ENCODE measurements at places on chromosomes 6 and 20. TPM values are rescaled to one million over a fixed set of nuclear protein-coding genes. Genes with fewer than 3 reads are reported as not detected.

The PHF1 gene
- 16.4 TPM for total RNA-seq

The BAG2 gene
- 82.3 TPM for total RNA-seq

The BHLHE23 gene
- 0.26 TPM for total RNA-seq

The MYB gene
- total RNA-seq = 2.1 TPM

The BPIFB1 gene
- not detected for total RNA-seq

The KCNK16 gene
- total RNA-seq = not detected

The RBBP8NL gene
- total RNA-seq = 0.69 TPM

The SYNGAP1 gene
- 9.8 TPM for total RNA-seq

DNA sequence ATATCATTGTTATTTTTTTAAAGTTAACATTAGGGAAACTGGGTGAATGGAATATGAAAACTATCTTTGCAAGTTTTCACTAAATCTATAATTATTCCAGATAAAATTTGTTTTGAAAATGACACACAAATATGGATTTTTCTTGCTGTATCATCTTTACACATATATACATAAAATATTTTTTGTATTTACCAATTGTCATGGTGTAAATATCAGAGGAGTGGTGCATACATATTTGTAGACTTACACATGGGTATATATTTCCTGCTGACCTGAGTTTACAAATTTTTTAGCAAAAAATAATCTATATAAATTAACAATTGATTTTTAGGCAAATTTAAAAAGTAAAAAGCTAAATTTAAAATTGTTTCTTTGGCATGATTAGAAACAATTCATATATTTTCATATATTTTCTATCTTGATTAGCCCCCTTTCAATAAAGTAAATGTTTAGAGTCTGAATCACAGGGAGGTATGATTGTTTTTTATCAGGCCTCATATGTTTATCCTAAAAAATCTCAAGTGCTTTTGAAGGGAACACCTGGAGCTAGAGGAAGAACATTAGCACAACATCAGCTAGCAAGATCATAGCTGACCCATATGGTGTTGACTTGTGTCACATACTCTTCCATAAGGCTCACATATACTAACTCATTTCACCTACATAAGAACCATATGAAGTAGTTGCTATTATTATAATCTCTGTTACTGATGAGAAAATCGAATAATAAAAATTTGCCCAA, 671.8 kb upstream of the GJE1 start:
- DNase-seq = no peak

DNA sequence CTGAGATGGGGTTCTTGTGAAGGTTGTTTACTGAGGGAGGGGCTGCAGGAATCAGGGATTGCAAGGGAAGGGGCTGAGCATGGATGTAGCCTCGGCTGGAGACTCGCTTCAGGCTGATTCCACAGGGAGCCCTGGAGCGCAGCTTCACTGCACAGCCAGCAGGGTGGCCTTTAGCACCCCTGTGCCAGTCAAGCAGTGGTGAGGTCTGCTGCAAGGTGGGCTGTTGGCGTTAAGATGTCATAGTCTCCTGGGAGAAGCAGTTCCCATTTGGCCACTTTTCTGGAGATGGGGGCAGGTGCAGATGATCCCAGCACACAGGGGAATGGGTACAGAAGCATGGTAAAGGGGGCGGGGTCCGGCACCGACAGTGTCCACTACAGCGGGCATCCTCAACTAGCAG, 126.3 kb downstream of the TOX2 start:
- DNase-seq = no peak

DNA sequence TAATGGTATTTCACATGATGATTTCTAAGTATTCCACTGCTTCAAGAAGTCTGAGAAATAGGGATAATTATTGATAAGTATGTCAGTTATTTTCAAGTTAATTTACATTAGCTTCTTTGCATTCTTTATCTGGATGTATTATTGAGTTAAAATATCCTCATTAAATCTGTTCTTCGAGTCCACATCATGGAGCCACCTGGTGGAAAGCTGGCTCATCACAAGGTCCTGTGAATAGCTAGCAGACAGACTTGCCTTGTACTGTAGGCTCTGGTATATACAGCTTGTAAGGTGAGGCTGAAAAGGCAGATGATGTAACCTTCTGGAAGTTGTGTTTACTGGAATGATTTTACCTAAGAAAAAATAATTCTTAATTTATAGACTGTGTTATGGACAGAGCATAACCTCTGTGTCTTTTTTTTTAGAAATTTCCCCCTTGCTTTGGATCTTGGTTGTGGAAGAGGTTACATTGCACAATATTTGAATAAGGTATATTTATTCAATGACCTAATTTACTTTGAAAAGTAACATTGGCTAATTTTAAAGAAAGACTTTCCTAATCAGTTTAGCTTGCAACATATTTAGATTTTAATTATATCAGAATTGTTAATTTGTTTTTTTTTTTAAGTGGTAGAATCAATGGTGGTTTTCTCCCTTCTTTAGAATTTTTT, 3.5 kb downstream of the NDUFAF5 start:
- DNase-seq = no peak

- no peak for DNase-seq
These were observed 67.3 kb downstream of the ATP9A start for GRCh38 chr20:51700809-51701285.

GRCh38 chr6:46440141-46440540, 51.1 kb downstream of the RCAN2 start:
- no peak for DNase-seq

DNA sequence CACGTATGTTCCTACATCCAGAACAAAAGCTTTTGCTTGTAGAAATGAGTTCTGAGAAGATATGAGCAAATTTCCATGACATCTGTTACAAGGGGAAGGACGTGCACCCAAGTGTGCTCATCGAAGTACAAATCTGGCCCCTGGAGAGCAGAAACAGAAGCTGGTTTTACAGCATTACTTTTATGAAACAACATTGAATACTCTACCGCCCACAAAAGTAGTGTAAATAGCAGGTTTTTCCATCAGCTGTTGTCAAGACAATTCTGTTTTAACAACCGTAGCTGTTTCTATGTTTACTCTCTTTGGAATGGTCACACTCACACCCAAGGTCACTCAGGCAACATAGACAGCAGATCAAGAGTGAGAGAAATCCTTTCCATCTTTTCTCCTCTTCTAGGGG, 114.2 kb upstream of the SSTR4 start:
- DNase-seq = no peak

GRCh38 chr6:145274083-145274482, 461.2 kb downstream of the EPM2A start:
- DNase-seq = no peak

DNA sequence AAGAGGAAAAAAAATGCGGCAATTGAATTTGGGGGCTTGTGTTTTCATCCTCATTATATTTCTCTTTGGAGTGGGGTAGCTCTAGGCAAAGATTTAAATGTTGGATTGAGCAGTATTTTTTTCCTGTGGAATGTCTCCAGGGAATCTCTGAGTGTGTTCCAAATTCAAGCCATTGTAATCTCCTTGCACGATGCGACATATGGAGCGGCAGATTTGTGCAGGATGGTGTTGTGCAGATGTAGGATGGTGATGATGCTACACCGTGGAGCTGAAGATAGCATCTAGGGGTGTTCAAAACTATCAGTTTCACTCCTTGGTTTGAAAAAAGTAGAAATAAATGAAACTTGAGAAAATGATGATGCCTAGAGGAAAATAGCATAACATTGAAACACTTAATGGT, 777.5 kb upstream of the EPHA7 start:
- no peak for DNase-seq

GRCh38 chr6:21591446-21591845, 2.1 kb upstream of the SOX4 start:
- DNase-seq = no peak

- DNase-seq = no peak
These were observed 536 bp upstream of the MTFR2 start for GRCh38 chr6:136250686-136251008.

- no peak for DNase-seq
These were observed 10.3 kb downstream of the CLDN20 start for GRCh38 chr6:155274106-155274505.

DNA sequence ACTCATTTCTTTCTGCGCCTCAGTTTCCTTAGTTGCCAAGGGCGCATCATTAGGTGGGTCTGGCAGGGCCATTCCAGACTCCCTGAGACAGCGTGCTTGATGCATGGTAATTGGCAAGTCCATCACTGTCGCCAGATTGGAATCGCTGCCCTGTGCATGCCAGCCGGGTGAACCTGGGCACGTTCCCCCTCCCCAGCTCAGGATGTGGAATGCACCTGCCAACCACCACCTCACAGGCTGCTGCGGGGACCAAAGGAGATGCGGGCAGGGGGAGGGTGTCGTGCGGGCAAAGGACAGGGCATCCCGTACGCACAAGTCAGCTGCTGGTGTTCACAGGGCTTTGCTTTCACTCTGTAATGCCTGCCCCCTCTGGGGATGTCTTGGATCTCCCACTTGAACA, 36.4 kb upstream of the PMEPA1 start:
- no peak for DNase-seq

GRCh38 chr6:73503027-73503772, 17.6 kb downstream of the EEF1A1 start:
- DNase-seq = no peak

DNA sequence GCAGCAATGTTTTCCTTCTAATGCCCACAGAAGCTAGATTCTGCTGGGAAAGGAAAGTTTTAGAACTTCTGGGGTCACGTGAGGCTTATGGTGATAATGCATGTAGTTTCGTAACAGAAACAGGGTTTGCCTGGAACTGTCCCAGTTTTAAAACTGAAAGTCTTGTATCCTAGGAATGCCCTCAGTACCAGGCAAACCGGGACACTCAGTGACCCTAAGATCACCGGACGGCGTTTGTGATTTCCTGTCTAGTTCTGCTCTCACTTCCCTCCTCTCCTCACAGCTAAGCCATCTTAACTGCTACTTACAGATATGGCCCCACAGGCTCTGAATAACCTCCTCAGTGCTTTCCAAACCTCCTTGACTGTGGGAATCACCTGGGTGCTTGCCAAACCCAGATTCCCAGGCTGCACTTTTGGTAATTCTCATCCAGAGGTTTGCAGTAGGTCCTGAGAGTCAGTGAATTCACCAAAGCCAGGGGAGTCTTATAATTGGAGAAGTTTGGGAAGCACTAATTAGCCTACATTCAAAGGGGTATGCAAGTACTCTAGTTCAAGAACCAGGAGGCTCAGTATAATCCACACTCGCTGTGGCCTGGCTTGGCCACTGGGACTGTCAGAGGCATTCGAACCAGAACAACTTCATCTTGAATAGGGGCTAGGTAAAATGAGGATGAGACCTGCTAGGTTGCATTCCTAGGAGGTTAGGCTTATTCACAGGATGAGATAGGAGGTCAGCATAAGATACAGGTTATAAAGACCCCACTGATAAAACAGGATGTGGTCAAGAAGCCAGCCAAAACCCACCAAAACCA, 231.6 kb upstream of the MYLIP start:
- no peak for DNase-seq

- DNase-seq = no peak
These were observed 32.7 kb upstream of the C20orf203 start for GRCh38 chr20:32706486-32706885.
